AG20443 (cell line): ENCODE measurements at places on chromosomes 12 and 14.

DNA sequence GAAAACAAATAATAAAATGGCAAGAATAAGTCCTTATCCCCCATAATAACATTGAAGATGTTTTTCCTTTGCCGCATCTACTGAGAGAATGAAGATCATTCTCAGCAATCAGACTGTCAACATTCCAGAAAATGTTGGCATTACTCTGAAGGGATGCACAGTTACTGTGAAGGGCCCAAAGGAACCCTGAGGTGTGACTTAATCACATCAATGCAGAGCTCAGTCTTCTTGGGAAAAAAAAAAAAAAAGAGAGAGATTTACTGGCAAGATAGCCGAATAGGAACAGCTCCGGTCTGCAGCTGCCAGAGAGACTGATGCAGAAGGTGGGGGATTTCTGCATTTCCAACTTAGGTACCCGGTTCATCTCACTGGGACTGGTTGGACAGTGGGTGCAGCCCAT is 41.3 kb upstream of the OR6J1 start:
- no peak for DNase-seq

DNA sequence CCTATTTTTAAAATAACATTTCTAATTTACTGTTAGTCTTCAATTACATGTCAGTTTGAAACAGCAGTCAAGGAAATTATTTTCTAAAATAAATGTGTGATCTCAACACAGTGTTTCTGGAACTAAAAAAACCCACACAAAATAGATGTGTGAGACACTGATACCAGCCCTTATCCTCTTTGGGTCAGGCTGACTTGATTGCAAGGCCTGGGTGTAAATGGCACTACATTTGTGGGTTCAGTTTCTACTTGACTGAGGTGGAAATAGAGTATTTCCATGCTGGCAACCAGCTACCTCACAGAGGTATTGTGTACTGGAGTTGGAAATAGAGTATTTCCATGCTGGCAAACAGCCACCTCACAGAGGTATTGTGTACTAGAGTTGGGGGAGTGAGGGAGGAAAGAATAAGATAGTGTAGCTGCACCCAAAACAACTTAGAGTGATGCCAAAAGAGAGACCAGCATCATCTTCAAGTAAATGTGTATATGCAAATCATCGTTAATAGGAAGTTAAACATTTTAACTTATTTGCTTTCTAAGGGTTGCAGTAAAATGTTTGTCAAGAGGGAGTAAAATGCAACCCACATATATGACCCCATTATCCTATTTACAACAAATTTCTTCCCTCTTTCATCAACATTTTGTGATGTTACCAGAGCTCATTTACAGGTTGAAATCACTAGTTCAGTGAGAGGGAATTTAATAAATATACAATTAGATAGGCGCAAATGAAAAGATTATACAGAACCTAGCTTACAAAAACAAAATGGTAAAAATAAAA is 10.7 kb upstream of the LYZ start:
- DNase-seq, result no peak

DNA sequence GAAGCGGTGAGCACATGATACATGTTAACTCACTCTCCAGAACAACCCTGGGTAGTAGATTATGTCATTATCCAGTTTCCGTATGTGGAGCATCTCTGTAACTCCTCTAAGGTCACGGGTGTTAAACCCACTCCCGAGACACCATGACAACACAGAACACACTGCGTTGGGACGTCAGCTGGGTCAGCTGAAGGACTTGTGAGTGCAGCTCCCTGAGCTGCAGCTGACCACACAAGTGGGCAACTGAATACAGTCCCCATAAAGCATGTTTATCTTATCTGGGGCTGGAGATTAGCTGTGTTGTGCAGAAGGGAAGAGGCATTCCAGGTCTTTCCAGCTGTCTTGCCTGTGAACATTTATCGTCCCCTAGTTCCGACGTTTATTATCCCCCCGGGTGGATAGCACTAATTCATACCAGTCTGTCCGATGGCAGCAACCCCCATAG is 211.5 kb downstream of the CHST11 start:
- DNase-seq, result no peak

DNA sequence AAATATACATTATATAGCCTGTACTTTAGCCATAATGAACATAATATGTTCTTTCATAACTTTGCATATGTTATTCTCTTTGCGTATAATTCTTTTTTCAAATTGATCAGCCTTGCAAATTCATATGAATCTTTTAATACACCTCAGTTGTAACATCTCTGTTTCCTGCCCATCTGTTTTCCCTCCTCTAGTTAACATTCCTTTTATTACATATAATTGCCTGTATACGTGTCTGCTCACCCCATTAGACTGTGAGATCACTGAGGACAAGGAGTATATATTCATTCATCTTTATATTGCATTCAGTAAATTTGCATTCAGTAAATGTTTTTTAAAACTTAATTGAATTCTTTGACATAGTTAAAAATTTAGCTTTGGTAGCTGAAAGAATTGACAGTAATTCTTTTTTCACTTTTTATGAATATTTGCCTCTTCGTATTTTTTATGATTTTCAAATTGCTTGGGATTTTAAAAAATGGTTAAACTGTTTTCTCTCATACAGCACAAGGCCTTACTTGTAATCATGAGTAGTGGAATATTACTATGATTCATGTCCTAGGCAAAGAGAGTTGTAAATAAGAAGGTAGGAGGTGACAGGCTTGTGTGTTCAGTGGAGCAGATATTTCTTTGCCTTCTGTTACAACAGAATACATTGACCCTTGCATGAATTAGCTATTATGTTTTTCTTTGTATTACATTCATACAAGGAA is 32.8 kb upstream of the KLHL42 start:
- DNase-seq, result peak; percentile 21

GRCh38 chr12:77996670-77997069 is 166.0 kb downstream of the NAV3 start:
- no peak for DNase-seq

DNA sequence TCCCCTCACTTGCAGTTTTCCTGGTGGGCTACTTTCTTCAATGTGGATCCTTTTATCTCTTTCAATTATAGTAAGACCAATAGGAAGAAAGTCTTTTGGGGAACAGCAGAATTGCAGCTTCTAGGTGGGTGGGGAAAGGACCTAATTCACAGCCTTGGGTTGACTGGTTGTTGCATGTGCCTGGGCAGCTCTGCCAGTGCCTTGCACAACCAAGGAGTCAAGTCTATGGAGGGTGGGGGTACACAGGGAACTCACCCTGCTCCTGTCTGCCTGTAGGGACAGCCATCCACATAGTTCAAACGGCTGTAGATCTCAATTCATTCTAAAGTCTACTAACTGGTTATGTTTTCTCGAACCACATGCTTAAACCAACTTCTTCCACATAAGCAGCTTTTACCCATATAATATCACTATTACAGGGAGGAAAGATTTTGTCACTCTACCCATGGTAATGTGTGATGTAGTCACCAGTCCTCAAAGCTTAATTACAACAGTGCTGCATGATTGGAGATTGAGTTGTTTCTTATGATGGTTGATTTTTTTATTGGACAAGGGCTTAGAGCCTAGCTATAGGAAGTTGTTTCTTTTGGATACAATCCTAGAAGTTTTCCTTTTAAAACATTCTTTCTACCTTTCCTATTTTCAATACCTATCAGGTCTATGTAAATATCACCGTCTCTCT is 117.7 kb upstream of the FRMD6 start:
- no peak for DNase-seq

- no peak for DNase-seq
Measured at GRCh38 chr14:68598089-68598488, 194.8 kb downstream of the ZFP36L1 start.

- peak; percentile 47 for DNase-seq
Measured at GRCh38 chr12:116066381-116067230, 210.9 kb downstream of the MED13L start.

DNA sequence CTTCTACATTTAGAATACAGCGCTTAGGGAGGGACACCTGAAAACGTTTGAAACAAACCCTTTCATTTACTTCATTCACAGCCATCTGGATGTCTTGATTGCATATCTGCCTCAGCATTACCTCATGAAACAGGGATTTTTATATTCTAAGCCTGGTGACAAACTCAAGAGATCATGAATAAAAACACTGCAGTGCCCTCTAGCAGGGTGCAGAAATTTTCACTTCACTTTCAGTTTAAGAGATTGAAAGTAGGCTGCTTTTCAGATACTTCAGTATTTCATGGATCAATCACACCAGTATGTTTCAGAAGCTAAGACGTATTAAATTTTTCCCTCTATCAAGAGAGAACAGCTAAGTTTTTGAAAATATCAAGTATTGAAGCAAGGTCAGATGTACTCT is 467.8 kb downstream of the MDGA2 start:
- no peak for DNase-seq

DNA sequence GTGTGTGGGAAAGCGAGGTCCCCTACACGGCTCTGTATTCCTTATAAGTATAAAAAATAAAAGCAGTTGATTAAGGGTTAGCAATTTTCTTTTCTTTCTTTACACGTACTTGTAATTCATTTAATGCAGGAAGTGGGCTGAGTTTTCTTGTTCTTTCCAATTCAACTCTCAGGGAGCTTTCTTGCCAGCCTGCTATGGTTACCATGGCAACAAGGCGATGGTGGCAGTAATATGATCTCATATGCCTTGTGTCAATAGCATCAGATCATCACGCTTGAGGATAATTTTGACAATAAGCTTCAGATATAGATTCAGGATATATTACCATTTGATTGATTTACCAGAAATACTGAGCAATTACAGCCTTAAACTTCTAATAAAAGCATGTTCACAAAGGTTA is 466.5 kb downstream of the APAF1 start:
- no peak for DNase-seq

DNA sequence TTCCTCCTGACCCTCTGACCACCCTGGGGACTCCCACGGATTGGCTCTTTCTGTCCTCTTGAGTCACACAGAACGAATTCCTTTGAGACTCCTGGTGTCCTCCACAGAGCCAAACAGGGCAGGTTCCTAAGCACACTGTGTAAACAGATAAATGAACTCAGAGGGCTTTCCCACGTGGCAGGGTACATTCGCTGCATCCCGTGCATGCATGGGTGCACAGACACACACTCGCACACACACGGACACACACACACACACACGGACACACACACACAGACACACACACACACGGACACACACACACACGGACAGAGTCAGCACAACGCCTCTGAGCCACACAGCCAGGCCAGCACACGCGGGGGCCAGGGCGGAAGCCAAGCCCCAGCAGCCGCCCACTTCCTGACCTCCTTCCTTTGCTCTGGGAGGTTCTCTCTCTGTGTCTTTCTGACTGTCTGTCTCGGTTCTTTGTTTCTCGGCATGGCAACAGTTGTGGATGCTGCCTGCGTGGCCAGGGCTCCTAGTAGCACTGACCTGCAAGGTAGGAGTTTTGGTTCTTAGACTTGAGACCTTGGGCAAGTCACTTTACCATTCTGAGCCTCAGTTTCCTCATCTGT is 706 bp downstream of the CRACR2A start:
- DNase-seq, result peak; percentile 82

DNA sequence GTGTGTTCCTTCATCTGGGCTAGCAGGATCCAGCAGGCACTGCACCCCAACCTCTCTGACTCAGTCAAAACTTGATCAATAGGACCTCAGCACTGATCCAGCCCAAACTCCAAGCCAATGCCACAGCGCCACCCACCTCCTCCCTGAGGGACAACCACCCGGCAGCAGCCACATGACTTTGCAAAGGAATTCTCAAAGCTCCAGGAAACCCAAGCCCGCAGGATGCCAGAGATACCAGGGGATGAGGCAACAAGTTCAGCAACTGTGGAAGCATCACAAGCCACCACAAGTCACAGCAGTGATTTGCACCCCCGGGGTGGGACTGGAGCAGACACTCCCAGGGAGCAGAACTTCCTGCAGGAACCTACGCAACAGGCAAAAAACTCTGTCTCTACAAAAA is 37.3 kb downstream of the ACTN1 start:
- DNase-seq, result peak; percentile 83

DNA sequence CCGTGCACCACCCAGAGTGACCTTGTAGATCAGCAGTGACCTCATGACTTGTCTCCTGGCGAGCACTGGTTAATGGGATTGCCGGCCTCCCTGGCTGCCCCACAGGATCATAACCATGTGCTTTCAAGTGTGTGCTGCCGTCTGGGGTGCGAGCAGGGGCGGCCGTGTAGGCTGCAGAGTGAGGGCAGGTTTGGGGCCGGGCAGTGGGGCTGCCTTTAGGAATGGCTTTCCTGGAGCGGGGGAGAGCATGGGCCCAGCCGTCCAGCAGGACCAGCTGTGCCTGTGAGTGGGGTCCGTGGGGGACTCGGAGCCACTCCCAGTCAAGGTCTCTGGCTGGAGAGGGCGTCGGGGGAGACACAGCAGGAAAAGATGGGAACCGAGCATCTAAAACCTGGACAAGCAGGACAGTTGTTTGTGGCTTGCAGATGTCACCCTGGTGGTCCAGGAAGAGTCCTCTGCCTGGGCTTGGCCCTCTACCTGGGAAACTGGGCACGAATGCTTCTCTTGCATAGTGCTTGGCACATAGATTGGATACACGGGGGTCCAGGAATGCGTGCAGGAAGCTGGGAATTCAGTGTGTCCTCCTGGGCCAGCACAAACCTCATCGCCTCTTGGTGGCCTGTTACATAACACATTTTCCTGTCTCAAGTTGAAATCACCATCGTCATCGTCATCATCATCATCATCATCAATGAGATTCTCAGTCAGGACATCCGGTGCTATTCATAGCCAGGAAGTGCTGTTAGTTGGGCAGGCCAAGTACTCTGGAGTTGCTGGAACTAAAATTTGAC is 96.0 kb downstream of the ADGRD1 start:
- DNase-seq, result no peak
